Central memory CD4-positive, alpha-beta T cell (primary cell): ENCODE measurements at places on chromosomes 7 and 10.

DNA sequence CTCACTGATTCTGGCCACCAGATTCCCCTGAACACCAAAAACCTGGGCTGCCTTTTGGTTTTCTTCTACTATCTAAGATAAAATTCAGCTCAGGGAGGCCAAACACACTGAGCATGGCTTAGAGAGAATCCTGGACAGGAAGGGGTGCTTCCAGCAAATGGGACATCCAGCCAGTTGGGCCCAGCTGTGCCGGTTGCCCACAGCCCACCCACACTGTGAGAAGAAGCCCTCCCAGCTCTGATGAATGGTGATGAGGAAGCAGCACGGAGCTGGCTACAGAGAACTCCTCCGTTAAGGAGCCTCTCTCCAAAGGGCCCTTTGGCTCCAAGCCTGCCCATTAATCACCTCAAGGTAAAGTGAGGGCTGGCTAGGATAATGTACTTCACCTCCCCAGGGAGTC lies 15.9 kb downstream of the LRRC18 start:
- DNase-seq: no peak

DNA sequence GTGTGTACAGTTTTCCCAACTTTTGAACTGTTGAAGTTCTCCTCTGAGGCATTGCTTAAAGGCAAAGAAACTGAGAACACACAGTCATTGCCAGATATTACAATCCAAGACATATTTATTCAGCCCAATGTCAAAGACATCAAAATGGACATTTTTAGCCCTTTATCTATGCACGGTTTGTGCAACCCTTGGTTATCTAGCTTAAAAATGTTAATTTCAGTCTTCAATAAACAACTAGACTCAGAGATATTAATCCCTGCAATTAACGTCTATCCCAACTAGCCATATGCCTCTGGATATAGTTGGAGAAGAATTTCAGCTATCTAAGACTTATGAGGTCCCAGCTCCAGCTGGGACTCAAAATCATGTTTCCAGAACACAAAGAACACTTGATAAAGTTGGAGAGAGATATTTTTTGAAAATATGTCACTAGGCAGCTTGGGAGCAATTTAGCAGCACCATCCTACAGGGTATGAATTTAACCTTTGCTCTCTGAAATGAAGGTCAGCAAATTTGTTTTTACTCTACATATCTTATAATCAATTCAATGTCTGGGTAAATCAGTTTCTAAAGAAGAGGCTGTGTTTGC lies 357.0 kb downstream of the RNLS start:
- no peak for DNase-seq

GRCh38 chr7:47408675-47409074 lies 173.2 kb downstream of the TNS3 start:
- no peak for DNase-seq

DNA sequence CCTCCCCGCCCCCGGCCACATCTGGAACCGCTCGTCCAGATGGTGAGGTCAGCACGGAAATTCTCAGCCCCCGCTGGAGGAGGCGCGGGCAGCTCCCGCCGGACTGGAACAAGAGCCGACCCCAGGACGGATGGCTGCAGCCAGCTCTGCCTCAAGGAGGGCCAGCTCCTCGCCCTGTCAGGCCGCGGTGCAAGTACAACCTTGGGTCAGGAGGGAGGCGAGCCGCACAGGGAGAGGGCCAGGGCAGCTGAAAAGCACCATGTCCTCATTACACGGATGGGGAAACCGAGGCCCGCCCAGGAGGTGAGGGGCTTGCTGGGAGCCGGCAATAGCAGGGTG lies 3.8 kb upstream of the GRIFIN start:
- DNase-seq: no peak
